ENCODE measurements at places on chromosomes 7 and 10.
A peak's percentile ranks its signal among the peaks of the same experiment; 100 is the strongest.

DNA sequence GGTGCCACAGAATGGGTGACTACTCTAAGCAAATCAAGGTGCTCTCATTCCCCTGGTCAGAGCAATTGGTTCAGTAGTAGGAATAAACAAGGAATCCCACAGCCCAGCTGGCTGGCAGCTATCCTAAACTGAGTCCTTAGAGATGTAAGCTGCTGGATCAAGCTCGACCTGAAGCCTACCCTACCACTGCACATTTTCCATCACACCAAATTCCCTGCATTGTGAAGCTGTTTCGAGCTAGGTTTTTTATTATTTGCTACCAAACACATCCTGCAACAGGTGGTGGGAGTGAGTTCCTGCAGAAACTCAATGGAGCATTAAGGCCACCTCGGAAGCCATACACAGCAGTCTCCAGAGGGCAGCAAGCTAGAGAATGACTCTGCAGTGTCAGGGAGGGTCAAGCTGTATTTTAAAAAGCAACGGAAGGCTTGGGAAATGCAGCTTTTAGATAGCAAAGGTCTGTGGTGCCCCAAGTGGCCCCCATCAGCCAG, 33.7 kb upstream of the TNRC18 start:
- DNase-seq = no peak

- no peak for DNase-seq
Observed at GRCh38 chr7:156356551-156356950, 284.0 kb upstream of the RNF32 start.

- DNase-seq = no peak
Observed at GRCh38 chr10:75186310-75186709, 24.3 kb upstream of the VDAC2 start.

- peak; percentile 38 for DNase-seq
Observed at GRCh38 chr10:122475100-122475499, 13.7 kb downstream of the HTRA1 start.

GRCh38 chr10:11010582-11010981, 7.1 kb upstream of the CELF2 start:
- no peak for DNase-seq

- DNase-seq = no peak
Observed at GRCh38 chr10:80894311-80894791, 356.6 kb downstream of the SH2D4B start.

DNA sequence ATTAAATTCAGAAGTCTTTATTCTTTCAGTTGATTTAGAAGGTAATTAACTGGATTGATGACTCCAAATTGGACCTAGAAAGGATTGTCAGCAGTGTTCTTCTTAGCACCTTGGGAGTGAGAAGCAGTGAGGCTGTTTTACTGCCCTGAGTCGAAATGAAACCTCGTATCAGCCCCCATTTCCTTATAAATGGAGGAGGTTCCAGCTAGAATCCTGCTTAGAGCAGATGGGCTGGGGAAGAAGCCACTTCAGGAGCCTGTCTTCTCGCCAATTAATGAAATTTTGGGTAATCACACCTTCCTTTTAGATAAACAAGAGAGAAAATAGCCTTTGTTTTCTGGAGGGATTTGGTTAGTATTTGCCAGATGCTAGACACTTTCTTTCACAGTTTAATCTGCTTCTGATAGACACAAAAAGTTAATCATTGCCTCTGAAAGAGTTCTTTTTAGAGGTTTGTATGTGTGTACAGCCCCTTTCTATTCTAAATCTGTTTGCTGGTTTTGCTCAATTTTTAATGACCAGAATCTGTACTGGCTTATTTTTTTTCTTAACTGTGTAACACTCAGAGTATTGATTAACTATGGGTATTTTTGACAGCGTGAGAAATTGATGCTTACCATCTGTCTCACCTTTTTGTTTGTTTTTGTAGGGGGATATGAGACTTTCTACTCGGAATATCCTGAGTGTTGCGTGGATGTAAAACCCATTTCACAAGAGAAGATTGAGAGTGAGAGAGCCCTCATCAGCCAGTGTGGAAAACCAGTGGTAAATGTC, 4.6 kb downstream of the DUSP5 start:
- DNase-seq = no peak

GRCh38 chr7:157875230-157876179, 538.7 kb downstream of the DNAJB6 start:
- DNase-seq = no peak

DNA sequence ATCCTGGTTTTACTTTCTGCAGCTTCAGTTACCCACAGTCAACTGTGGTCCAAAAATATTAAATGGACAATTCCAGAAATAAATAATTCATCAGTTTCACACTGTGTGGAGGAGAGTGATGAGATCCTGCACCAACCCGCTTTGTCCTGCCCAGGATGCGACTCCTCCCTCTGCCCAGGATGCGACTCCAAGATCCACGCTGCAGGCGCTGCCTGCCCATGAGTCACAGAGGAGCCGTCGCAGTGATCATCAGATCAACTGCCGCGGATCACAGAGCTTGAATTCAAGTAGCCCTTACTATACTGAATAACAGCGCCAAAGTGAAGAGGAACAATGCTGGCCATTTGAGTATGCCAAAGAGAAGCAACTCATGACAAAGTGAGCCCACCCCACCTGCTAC, 61.5 kb downstream of the GRB10 start:
- DNase-seq = no peak

- DNase-seq = no peak
Observed at GRCh38 chr10:124736491-124737136, 7.6 kb downstream of the FAM53B start.

GRCh38 chr7:77459311-77459726, 43.2 kb upstream of the GSAP start:
- no peak for DNase-seq

DNA sequence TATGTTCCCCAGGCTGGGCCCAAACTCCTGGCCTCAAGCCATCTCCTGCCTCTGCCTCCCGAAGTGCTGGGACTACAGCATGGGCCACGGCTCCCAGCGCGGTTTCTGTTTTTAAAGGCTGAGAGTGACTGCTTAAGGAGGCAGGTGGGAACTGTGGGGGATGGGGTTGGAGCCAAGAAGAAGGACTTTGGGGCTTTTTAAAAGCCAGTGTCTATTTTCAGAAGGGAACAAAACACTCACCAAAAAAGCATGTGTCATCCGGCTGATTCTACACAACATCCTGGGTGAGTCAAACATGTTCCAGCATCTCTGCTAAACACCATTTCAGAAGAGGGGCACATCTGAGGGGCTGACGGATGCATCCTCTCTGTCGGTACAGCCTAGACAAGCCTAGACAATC, 824.5 kb downstream of the TYW1 start:
- DNase-seq = no peak

GRCh38 chr10:70169011-70169410, 1.3 kb downstream of the SAR1A start:
- no peak for DNase-seq

DNA sequence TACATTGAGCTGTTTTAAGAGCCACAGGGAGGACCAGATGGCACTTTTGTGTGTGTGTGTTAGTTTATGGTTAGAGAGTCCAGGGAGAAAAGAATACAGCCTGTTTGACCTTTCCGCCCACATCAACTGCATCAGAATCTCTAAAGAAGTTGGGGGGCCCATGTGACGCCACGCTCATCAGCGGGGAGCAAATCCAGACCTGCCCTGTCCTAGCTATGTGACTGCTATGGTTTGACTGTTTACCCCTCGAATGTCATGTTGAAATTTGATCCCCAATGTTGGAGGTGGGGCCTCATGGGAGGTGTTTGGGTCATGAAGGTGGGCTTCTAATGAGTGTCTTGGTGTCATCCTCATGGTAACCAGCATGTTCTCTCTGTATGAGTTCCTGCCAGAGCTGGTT, 128.0 kb downstream of the ADRA2A start:
- DNase-seq = no peak

GRCh38 chr7:31125171-31125570, 73.1 kb downstream of the ADCYAP1R1 start:
- DNase-seq = no peak

DNA sequence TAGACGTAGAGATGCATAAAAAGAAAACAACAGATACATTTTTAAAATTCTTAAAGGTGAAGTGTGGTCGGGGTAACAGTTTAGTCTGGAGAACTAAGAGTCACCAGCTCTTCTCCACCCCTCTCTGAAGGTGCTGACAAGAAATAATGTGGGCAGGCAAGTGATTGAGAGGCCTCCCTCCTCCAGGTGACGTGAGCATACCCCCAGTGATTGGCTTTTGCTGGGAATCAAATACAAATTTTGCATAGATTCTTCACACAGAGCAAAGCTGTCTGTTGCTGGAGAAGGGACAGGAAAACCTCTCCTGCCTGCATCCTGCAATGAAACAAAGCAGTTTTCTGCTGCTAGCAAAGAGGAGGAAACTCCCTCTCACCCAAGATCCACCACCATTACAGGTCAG, 115.0 kb downstream of the DGKB start:
- DNase-seq = no peak

- no peak for DNase-seq
Observed at GRCh38 chr7:93374345-93374940, 142.3 kb downstream of the VPS50 start.

DNA sequence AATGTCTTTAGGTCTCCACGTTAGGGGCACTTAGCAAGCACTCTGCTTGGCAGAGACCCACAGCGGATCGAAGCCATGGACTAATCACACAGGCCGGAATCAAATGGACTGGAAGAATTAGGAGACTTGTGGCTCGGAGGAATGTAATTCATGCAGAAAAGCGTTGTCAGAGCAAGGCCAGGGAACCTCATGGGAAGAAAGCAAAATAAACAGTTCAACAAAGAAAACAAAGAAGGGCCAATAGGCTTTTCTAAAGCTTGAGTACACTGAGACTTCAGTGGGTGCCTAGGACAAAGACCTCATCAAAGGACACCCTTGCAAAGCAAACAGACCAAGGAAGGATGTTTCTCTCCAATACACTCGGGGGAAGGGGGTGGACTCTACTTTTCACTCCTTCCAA, 171.1 kb downstream of the GLI3 start:
- DNase-seq = no peak

- no peak for DNase-seq
Observed at GRCh38 chr10:88901206-88901983, 21.4 kb downstream of the STAMBPL1 start.

DNA sequence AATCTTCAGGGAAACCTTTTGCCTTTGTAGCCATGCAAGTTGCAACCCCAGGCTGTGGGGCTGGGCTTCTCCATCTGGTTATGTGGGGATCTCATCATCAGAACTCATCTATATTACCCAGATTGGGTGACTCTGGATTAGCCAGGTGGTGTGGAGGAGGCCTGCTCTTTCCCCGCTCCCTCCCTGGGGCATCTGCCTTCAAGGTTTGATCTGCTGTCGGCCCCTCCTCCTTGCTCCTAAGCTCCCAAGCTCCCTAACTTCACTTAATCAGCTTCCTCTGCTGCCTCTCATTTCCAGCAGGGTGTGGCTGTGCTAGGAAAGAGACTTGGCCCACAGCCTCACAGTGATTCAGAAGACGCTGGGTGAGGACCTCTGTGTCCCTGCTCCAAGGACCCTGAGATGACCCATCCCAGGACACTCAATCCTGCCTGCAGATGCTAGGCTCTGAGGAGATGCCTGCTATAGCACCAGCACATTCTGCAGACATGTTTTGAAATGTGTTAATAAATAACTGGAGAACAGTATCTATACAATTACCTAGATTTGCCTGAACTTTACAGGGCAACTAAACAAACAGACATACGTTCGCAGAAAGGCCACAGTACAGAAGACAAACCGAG, 392.1 kb upstream of the PODXL start:
- peak; percentile 76 for DNase-seq

- no peak for DNase-seq
Observed at GRCh38 chr10:60114765-60115586, 208.6 kb upstream of the CCDC6 start.

DNA sequence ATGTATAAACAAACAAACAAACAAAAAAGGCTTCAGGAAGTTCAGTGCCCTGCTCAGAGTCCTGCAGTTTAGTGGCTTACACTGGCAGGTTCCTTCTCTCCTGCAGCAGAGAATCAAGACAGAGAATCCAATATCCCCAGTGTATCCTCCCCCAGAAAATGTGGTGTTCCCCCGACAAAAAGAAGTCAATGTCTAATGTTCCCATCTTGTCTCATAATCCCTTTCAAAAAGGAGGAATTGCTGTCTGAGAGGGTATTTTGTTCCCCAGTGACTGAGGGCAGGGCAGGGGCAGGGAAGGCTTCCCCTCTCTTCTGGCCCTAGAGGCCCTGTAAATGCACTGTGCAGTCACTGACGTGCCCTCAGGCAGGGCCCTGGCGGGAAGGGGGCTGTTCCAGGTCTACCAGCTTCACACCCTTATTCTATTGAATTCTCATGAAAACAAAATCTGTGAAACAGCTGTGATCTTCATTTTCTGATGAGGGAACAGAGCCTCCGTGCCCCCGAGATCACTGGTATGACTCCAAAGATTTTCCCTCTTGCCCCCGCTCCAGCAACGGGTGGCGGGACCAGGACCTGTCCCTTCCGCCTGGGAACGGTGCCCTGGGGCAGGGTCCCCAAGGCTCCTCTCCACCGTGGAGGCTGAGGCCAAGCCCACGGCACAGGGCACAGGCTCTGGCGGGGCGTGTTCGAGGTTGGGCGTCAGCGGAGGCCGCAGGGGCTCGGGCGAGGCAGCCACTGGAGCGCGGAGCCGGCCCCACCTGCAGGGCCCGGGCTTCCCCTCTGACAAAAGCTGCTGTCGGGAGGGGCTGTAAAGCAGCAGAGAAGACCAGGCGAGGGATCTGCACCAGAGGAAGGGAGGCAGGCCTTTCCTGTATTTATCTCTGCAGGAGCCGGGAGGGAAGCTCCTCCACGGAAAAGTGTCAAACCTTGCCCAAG, 13.4 kb upstream of the WDFY4 start:
- no peak for DNase-seq

- no peak for DNase-seq
Observed at GRCh38 chr7:31106303-31107105, 54.4 kb downstream of the ADCYAP1R1 start.

- no peak for DNase-seq
Observed at GRCh38 chr7:124351950-124352349, 319.1 kb upstream of the TMEM229A start.

GRCh38 chr7:148852272-148852671, 31.8 kb downstream of the EZH2 start:
- no peak for DNase-seq

GRCh38 chr10:70911386-70911785, 23.0 kb upstream of the PCBD1 start:
- no peak for DNase-seq

GRCh38 chr10:115844591-115844990, 428.4 kb downstream of the GFRA1 start:
- no peak for DNase-seq

DNA sequence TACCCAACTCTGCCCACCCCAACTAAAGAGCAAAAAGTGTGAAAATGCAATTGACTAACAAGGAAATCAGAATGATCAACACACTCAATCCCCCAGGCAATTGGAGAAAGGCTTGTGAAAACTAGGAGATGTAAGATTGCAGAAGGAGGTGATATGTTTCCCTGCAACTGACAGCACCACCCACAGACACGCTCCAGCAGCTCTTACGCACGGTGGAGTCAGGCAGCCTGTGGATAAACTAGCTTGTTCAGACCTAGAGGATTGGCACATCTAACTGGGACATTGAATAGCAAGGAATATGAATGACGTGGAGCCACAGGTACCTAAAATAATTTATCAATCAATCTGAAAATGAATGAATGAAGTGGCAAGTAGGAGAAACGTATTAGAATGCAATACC, 125.7 kb upstream of the MYO3A start:
- no peak for DNase-seq

- no peak for DNase-seq
Observed at GRCh38 chr10:132498562-132499366, 38.8 kb upstream of the INPP5A start.
